ENCODE measurements at places on chromosomes 13 and 19.
A peak's percentile ranks its signal among the peaks of the same experiment; 100 is the strongest.

GRCh38 chr13:93963266-93964145 is 516.0 kb downstream of the DCT start:
- DNase-seq = peak; percentile 83

GRCh38 chr13:112059457-112060281 is 7.3 kb upstream of the SOX1 start:
- DNase-seq = no peak

DNA sequence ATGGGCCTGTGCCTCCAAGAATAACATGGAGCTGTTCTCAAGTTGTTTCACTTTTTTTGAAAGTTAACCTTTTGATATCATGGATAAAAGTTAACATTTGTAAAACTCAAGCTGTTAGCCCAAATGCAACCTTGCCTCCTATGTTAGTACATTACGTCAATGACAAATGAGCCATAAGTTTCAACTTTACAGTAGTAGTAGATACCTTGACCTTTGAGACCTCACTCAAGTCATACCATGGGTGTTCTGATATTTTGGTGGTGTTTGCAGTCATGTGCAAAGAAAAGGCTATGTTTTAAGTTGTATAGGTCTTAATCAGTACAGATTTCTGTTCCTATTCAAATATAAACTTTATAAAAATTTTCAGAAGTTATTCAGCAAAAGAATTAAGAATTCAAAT is 539.2 kb downstream of the GPC6 start:
- no peak for DNase-seq

GRCh38 chr13:40228990-40229389 is 437.5 kb downstream of the FOXO1 start:
- DNase-seq = no peak

GRCh38 chr13:34361560-34361959 is 543.6 kb downstream of the RFC3 start:
- DNase-seq = no peak

GRCh38 chr19:56116606-56117005 is 4.5 kb downstream of the ZNF787 start:
- DNase-seq = no peak

- DNase-seq = no peak
These were observed 2.8 kb upstream of the POP4 start for GRCh38 chr19:29603308-29603707.

GRCh38 chr19:589693-590395 is at the start of gene HCN2:
Gene HCN2, plus strand, starts transcription at chr19:589881. Its CDS starts 65 bp downstream, at chr19:589946.
- no peak for DNase-seq

DNA sequence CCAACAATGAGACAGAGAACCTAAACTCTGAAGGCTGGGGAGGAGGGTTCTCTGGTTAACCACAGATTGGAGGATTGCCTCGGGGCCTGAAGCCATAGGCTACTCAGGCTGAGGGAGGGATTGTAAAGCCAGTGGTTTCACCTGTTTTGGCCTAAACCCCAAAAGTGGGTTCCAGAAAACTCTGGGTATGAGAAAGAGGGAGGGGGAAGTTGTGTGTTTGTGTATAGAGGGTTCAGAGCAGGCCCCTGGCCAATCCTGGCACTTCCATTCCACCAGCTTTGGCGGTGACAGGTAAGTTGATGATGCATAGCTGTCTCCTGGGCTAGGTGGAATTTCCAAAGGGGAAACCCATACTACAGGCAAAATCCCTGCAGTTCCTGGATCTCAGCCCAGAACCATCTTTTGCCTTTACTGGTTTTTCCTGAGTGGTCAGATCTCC is 13.5 kb upstream of the CCDC97 start:
- no peak for DNase-seq
